Kidney (tissue), 22 donors: ENCODE measurements at places on chromosomes 5 and 9.

GRCh38 chr5:32365623-32366022, 52.9 kb upstream of the MTMR12 start:
- H3K4me1 ChIP-seq, result no peaks in the 10 kb centered on the region
- H3K36me3 ChIP-seq, result peaks cover 6% of the 10 kb centered on the region
- H3K4me3 ChIP-seq, result no peak overlapping the region
- H3K27me3 ChIP-seq, result no peaks in the 10 kb centered on the region
- H3K27ac ChIP-seq, result no peak overlapping the region

- no peaks in the 10 kb centered on the region for H3K36me3 ChIP-seq
- H3K4me3 ChIP-seq, result no peak overlapping the region
- no peaks in the 10 kb centered on the region for H3K4me1 ChIP-seq
- H3K27ac ChIP-seq, result no peak overlapping the region
- H3K27me3 ChIP-seq, result no peaks in the 10 kb centered on the region
Measured at GRCh38 chr5:134106991-134107701, 7.3 kb upstream of the TCF7 start.

DNA sequence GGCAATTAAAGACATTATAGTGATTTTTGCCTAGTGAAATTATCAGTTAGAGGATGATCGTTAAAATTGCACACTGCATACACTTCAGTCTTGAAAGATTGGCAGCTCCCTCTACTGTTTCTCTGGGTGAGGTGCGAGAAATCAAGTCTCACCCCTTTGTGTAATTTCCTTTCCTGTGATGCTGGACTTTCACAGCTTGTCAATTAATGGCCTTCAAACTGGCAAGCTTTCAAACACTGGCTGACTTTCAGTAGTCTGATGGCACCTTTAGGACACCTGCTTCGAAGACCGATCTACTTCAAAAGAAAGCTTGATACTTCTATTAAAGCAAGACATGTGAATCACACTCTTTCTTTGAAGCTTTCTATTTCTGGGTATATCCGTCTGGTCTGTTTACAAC, 706.7 kb upstream of the PTPRD start:
- DNase-seq, result no peak
- no peak overlapping the region for H3K27ac ChIP-seq
- no peaks in the 10 kb centered on the region for H3K36me3 ChIP-seq
- H3K4me3 ChIP-seq, result no peak overlapping the region

DNA sequence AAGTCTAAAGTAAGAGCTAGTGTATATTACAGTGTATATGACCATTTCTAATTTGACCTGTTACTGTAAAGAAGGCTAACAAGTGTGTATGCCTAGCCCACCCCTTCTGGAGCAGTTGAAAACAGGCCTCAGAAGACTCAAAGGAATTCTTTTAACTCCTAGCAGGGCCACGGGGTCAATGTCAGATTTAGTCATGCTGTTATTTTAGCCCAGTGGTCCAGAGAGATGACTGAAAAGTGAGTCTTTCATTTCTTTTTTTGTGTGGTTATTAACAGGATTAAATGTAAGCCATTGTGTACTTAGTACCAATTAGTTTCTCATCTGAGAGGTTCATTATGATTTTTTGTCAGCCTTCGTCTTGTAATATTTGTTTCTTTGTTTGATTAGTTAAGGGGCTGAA, 24.4 kb downstream of the ZCCHC7 start:
- peak; percentile 63 for DNase-seq
- no peak overlapping the region for H3K27ac ChIP-seq
- H3K4me3 ChIP-seq, result no peak overlapping the region

- H3K36me3 ChIP-seq, result peaks cover 2% of the 10 kb centered on the region
- H3K4me3 ChIP-seq, result no peak overlapping the region
- no peaks in the 10 kb centered on the region for H3K27me3 ChIP-seq
- H3K27ac ChIP-seq, result no peak overlapping the region
- H3K4me1 ChIP-seq, result no peaks in the 10 kb centered on the region
Measured at GRCh38 chr9:21854594-21854993, 52.2 kb downstream of the MTAP start.
